ENCODE measurements at places on chromosomes 3 and 15.

- DNase-seq = no peak
Measured at GRCh38 chr3:17355591-17355990, 386.8 kb downstream of the TBC1D5 start.

DNA sequence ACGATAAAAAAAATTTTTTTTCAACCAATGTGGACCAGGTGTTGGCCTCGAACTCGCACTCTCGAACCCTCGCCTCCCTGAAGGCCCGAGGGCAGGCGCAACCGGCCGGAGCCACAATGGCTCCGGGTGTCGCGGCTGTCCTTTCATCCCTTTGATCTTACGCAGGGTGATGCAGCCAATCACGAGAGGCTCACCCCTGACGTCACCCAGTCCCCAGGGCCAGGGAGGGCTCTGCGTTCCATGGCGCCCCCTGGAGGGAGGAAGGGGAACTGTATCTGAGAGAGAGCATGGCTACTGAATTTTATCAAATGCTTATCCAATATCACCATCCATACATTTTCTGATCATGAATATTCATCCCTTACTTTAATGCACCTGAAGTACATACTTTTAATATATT lies 15.4 kb upstream of the GMNC start:
- DNase-seq = no peak

DNA sequence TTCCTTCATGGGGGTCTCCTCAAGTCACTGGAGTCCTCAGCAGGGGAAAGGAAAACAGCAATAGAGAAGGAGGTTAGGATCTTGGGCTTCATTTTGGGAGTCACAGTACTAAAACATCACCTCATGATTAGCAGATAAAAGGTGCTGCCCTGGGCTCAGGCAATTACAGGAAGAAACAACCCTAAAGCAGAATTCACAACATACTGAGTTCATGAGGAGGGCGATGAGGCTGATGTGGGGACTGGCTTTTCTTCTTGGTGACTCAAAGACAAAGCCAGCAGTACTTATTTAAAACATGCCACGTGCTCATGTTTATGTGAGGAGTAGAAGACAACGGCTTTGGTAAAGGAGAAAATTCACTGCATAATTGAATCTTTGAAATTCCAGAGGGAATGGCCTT lies 822.3 kb upstream of the CFAP20DC start:
- no peak for DNase-seq

GRCh38 chr3:8938021-8938420 lies 25.3 kb downstream of the RAD18 start:
- no peak for DNase-seq

- no peak for DNase-seq
Measured at GRCh38 chr3:167892205-167892604, 156.7 kb downstream of the SERPINI1 start.

DNA sequence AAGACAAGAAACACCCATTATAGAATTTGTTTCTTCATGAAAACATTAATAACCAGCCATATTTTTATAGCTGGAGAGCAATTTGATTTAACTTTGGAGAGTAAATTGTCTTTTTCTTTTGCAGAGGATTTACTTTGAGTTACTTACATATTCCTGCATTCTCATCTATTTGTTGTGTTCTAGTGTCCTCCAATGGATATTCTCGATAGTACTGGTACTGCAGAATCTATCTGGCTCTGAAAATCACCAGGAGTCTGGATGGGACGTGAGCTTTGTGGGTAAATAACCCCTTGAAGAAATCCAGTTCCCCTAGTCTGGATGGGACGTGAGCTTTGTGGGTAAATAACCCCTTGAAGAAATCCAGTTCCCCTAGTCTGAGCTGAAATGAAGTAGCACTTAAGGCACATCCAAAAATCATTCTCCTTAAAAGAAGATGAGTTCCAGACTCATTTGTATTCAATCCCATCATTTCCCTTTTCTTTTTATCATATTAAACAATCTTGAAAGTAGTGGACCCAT lies 294.1 kb upstream of the UBE2E2 start:
- no peak for DNase-seq

DNA sequence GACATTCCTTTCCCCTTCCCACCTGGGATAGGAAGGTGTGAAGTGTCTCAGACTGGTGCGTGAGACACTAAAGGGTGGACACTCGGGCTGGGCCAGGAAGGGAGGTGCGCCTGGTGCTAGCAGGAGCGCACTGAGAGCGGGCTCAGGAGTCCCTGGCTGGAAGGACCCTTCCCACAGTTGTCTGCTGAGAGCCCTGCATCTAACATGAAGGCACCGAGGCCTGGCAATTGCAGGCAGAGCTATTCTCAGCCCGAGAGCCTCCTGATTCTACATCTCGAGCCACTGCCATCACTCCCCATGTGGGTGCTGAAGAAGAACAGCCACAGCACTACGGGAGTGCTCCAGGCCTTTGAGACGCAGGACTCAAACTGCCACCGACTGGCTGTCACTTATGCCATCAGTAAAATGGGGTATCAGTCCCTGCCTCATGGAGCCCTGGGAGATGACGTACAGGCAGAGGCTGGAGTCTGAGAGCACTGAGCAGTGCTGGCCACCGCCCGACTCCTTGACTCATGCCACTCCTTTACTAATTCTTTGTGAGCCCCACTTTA lies 159.4 kb downstream of the KLF13 start:
- DNase-seq = no peak

DNA sequence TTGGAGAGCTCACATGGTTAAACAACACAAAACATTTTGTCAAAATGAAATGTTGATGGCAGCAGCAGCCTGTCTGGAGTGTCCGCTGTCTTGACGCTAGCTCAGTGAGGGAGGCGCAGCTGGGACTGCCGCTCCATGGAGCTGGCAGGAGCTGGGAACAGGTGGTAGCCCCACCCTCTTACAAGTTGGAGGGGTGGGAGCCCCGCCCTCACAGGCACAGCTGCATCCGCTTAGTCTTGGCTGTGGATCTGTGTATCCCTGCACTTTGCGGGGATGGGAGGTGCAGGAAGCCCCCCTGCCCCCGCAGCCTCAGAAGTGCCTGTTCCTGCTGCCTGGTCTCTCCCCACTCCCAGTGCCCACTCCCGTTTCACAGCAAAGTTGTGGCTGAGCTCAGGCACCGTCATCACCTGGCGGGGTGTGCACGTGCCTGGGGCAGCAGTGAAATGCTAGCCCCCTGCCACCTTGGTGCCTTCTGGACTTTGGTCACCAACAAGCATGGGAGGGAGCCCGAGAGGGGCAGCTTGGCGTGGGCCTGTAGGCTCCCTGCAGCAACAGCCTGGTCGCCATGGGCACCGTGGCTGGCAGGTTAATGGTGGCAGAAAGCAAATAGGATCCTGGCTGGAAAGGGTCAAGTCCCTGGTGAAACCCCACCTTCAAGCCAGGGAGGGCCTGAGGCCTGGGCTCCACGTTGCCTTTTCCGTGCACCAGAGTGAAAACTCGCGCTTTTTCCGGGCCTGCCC lies 53.8 kb upstream of the CADM2 start:
- DNase-seq = no peak

DNA sequence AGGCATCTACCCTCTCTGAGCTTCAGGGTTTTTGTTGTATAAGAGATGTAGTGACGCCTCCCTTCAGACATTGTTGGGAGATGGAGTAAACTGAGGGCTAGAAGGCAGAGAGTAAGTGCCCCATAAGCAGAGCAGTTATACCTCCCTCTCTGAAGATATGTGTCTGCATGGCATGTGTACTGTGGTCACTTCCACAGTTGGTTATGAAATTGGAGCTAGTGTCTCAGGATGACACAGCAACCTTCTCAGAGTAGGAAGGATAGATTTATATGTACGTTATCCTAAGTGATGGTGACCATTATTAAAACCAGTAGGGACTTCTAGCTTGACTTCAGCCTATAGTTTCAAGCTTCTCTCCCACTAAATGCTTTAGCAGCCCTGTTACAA lies 17.9 kb downstream of the PXK start:
- no peak for DNase-seq

GRCh38 chr3:71416876-71417275 lies 166.7 kb downstream of the FOXP1 start:
- DNase-seq = no peak

DNA sequence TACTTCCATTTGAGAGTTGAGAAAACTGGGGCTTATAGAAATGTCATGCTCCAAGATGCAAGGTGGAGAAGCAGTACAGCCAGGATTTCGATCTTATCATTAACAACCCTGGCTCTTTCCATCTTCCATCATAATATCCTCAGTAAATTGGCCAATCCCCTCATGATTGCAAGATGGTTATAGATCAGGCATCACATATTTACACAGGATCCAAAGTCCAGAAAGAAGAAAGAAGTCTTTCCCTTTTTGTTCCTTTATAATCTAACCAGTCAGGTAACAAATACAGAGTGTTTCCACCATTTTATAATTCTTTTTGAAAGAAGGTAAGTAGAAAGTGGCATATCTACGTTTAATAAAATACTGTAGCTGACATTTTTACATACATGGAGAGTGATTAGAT lies 29.7 kb downstream of the CNTN3 start:
- DNase-seq = no peak

GRCh38 chr15:81299630-81300273 lies 24.2 kb downstream of the STARD5 start:
- no peak for DNase-seq

DNA sequence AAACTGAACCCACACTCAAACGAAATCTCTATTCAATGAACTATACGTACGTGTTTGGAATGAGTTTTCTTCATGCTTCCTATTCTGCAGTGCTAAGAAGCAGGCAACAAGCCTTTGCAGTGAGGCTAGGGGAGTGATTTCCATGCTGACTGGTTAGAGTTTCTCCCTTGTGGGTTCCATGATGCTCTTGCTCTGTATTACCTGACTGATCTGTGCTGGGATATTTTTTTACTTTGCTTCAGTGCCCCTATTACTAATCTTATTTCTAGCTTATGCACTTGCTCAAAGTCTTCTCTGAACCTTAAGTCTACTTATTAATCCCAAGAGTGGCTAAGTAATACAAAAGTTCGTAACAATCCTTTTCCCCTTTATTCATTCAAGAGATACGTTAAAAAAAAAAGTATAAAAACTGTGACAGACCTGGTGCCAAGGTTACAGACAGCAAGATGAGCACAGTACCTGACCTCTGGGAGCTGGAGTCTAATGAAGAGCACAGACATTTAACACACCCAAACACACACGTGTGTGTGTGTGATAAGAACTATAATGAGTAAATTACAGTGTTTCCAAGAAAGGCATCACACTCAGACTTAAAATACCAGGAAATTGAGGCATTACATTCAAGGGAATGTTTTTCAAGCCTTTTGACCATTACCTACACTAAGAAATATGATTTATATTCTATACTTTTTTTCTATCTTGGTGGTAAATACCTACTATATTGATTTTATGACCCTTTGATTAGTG lies 50.5 kb upstream of the FBN1 start:
- DNase-seq = no peak

DNA sequence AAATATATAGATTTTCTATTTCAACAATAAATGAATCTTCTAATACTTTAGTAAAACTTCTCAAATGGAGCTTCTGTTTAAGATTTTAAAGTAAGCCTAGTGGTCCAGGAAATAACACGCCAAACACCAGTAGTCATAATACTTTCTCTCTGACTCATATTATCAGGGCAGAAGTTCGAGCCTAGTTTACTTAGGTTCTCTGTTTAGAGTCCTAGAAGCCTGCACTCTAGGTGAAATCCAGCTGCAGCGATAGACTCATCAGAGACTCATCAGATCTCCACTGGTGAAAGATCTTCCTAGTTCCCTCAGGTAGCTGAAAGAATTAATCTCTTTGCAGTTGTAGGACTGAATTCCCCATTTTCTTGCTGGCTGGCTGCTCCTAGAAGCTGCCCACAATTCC lies 552.5 kb upstream of the ROBO2 start:
- DNase-seq = no peak

- DNase-seq = no peak
Measured at GRCh38 chr15:28943146-28943545, 57.4 kb downstream of the APBA2 start.

DNA sequence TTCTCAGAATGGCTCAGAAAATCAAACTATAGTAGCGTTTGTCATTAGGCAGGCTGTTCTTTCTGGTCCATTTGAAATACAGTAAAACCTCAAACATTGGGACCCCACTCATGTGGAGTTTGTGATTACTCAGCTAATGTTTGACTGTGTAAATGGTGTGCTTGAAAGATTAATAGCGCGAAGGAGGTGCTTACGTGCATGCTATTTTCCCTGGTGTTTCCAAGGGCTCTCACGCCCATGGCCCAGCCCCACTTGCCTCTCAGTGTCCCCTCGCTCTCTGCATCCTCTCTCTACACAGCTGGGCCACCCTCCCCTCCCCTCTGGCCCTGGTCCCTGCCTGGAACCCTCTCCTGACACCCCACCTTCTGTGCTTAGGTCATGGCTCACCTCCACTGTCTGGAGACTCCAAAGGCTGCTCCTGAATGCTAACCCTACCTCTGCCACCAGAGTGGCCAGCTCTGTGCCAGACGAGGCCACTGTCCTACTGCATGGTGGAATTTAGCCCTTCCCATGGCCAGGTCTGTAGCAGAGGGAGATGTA lies 194.2 kb downstream of the PLCL2 start:
- DNase-seq = no peak

- no peak for DNase-seq
Measured at GRCh38 chr15:80636675-80637074, 58.4 kb upstream of the ABHD17C start.

DNA sequence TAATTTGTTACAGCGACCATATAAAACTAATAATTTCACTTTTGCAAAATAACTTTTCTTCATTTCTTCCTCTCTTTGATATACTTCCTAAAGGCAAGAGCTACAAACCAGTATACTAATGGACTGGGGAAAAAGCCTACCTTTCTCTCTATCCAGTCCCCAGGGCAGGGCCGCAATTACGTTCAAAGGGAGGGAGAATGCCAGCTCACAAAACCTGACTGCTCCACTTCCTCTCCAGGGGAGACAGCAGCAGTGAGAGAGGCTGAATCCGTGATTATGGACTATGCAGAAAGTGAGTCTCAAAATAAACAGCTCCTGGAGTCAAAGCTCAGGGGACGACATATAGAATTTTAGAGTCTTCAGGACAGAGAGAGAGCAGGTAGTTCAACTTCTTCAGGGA lies 126.9 kb upstream of the HES1 start:
- no peak for DNase-seq

DNA sequence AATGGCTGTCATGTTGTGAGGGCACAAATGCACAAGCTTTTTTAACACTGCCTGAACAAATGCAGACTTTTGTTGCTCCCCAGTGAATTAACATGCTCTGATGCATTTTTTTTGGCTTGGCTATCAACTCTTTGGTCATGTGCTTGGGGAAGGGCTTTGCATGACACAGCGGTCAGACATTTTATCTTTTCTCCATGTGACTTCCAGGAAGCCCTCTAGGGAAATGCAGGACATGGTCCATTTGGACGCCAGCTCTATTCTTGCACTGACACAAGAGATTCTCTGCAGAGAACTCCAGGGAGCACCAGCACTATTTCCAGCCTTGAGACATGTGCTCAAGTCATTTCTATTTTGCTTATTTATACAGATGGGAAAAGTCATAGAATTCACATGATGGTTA lies 46.2 kb downstream of the NEK11 start:
- DNase-seq = no peak

DNA sequence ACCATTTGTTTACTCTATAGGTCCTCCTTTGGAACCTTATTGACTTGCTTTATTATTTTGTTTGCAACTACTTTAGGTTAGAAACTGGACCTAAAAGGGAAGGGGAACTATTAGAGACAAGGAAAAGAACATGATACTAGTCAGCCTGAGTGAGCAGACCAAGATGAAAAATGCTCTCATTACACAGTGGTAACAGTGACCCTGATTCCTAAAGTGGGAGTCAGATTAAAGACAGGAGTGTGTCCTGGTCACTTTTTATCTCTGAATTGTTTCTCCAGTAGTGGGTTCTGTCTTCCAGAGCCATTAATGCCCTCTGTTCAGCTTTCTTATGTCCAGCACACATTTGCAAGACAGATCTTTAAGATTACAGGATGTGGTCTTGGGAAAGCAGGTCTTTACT lies 124.1 kb downstream of the TMEM108 start:
- no peak for DNase-seq
